Hindlimb muscle (tissue), 1 donor: ENCODE measurements at places on chromosomes 1 and 21.

GRCh38 chr1:33334081-33334552, 13.2 kb upstream of the A3GALT2 start:
- DNase-seq = no peak

DNA sequence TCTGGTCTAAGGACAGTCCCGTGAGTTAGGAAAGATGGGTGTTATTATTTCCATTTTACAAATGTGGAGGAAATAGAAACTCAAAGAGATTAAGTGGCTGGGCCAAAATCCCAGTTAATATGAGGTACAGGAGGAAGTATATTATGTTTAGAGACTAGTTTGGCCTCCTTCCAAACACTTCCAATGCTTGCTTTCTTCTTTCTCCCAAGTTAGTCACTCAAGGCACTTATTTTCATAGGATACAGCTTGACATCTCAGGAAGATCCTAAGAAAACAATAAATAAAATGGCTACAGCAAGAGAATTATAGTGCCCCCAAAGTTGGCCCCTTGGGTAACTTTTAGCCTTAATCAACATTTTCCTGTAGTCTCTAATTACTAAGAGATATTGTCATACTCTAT, 47.5 kb upstream of the IPO9 start:
- DNase-seq = no peak

- no peak for DNase-seq
These were observed 55.7 kb upstream of the NCAM2 start for GRCh38 chr21:20942523-20942922.

- peak; percentile 6 for DNase-seq
These were observed 149.9 kb downstream of the MRPL39 start for GRCh38 chr21:25457411-25457810.

- DNase-seq = peak; percentile 13
These were observed 495.1 kb downstream of the SETD4 start for GRCh38 chr21:35565204-35565611.
